Osteocyte (in vitro differentiated cells): ENCODE measurements at places on chromosomes 4 and X. TPM values are rescaled to one million over a fixed set of nuclear protein-coding genes. Genes with fewer than 3 reads are reported as not detected.

DNA sequence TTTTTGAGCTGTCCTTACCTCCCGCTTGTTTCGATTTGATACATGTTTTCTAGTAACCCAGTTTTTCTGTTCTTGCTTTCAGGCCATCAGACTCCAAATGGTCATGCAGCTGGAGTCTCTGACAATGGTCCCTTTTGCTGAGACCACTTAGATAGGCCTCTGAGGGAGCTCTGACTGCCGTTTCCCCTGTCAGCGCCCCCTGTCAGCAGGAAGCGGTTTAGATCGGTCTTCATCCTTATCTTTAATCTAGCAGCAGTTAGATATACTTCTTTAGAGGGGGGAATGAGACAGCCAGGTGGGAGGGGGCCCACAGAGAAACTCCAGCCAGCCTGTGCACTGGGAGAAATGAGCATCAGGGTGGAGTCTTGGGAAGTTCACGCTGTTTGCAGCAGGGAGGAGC lies 457.9 kb downstream of the GPAT3 start:
- no peak for DNase-seq

- DNase-seq = no peak
These were observed 60.0 kb downstream of the FHIP1A start for GRCh38 chr4:151468715-151469696.

GRCh38 chr4:158778156-158778711 lies 9.4 kb downstream of the FNIP2 start:
- no peak for DNase-seq

The SORCS2 gene
- 3.0 and 6.7 TPM in 2 replicates for total RNA-seq

The SPACA5B gene
- not detected in 2 replicates for total RNA-seq
